ENCODE measurements at places on chromosomes 5 and 9.

DNA sequence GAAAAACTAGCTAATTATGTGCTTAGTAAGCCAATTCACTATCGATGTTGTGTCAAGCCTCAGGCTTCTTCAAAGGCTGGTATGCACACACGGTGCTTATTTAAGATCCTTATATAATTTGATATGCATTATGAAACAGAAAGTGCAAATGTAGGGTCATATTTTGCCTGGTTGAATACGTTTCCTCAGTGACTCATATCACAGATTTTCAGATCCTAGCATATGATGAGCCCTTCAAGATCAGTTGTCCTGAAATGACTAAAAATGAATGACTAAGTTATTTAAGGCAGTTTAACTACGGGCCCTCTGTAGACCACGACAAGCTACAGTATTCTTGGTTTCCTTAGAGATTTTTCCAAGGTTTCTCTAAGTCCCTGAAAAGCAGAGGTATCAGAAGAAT lies 778.3 kb downstream of the PRELID2 start:
- no peak for DNase-seq

GRCh38 chr5:157915638-157916037 lies 56.7 kb upstream of the CLINT1 start:
- no peak for DNase-seq

- DNase-seq, result no peak
These were observed 5.7 kb upstream of the EXOC3 start for GRCh38 chr5:437281-437771.

- no peak for DNase-seq
These were observed 567.4 kb downstream of the PRR16 start for GRCh38 chr5:121031491-121031890.

- no peak for DNase-seq
These were observed 753.2 kb upstream of the DMAC1 start for GRCh38 chr9:8552732-8553131.

- DNase-seq, result no peak
These were observed 77.7 kb downstream of the NR6A1 start for GRCh38 chr9:124693403-124693802.

DNA sequence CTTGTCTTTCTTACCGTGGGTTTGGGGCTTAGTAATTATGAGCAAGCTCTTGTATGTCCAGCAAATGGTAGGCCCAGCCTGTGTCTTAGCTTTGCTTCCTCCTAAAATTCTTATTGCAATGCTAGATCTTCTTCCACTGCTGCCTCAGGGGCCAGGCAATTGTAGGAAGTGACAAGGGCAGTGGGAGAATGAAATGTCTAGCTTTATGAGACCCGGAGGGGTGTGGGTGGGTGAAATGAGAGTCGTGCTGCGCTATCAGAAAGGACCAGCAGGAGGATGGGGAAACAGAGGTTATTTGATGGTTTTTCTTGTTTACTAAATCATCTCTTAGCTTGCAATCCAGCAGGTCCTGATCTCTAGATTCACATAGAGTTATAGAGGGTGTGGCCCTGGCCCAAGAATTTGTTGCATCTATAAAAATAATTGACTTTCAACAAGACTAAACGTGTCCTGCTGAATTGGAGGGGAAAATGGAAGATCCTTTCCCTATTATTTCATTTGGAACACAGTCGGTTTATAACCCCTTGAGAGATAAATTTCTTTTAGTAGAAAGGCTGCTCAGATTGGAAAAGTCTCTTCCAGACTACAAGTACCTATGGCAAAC lies 43.7 kb downstream of the ZNF366 start:
- no peak for DNase-seq

DNA sequence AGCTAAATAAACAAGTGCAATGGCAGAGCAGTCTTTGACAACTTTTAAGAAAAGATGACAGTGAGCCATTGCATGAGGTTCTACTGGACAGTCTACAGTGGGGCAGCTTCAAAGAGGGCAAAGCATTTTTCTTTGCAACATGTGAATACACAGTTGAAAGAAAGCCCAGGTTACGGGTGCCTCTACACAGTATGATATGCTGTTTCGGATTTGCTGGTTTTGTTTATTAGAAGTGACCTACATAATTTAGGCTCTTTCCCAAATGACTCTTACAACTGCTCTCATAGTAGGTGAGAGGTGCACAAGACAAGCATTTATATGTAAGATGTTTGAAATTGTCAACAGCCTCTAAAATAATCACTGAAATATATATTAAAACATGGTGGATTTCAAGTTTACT lies 62.4 kb downstream of the MEF2C start:
- no peak for DNase-seq

DNA sequence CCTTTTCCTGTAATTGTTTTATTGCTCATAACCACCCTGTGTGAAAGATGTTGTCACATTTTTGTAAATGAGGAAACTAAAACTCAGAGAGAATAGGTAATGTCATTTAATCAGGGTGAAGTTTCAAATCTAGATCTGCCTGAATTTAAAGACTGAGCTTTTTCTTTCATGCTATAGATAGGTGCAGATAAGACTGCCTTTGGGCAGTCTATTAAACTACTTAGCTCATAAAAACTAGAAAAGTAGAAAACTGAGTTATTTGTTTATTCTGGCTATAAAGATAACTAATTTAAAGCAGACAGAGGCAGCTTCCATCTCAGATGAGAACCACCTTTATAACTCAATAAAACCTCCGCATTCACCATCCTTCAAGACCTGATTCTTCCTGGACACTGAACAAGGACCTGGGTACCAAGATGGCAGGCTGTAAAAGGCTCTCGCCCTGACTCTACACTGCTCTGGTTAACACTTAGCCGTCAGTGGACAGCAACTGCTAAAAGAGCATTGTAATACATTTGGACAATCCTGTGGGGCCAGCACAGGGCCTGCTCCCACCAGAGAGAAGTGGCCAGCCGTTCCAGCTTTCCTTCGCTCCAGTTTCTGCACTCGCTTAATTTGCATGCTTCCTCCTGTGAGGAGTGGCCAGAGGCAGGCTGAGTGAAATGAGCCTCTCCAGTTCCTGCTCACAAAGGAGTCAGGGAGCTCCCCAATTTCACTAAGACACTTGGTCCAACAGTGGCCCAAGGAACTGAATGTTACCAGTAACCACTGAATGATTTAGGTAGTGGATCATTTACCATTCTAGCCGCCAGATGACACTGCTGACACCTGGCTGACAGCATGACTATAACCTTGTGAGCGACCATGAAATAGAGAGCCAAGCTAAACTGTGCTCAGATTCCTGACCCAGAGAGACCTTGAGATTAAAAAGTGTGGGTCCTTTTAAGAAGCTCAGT lies 566.4 kb downstream of the EFNA5 start:
- DNase-seq, result no peak

DNA sequence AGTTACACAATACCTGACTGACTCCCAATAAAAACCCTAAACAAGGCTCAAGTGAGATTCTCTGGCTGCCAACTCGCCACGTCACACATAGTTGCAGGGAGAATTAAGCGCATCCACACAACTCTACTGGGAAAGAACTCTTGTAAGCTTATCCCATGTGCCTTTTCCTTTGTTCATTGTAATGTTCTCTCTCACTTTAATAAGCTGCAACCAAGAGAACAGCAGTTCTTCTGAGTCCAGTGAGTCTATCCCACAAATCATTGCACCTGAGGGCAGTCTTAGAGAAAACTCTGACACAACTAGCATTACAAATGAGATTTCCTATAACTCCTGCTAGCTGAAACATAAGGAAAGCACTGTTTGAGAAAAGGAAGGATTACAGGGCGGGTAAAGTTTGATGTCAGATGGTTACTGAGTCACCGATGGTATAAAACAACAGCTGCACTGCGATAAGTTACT lies 27.4 kb downstream of the CENPK start:
- DNase-seq, result no peak

DNA sequence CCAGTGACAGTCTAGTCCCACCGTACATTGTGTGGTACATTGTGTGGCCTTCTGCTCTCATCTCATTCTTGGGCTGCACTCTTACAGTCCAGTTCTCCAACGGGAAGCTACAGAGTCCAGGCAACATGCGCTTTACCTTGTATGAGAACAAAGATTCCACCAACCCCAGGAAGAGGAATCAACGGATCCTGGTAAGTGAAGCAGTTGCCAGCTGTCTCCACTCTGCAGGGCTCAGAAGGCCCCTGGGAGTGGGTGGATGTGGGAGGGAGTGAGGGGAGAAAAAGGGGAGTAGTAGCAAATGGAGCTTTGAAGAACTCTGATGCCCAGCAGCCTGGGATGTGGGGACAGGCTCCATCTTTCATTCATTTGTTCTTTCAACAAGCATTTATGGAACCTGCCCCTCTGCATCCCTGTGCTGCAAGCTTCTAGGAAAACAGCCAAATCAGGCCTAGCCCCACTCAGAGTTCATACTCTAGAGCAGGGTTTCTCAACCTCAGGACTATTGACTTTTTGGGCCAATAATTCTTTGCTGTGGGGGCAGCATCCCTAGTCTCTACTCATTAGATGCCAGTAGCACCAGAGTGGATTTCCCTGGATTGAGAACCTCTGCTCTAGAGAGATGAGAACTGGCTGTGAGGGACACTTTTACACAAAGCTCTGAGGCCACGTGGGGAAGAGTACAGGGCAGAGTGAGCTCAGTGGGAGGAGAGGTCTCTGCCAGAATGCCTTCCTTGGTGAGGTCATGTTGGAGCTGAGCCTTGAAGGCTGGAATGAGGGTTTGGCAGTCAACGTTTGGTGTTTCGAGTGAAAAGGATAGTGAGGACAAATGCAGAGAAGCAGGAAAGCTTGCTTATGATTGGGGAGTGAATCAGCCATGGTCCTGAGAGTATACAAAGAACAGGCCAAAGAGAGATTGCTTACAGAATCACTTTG lies 1.1 kb downstream of the POLR1E start:
- no peak for DNase-seq

- no peak for DNase-seq
These were observed 398.3 kb downstream of the IRX1 start for GRCh38 chr5:3993856-3994473.

DNA sequence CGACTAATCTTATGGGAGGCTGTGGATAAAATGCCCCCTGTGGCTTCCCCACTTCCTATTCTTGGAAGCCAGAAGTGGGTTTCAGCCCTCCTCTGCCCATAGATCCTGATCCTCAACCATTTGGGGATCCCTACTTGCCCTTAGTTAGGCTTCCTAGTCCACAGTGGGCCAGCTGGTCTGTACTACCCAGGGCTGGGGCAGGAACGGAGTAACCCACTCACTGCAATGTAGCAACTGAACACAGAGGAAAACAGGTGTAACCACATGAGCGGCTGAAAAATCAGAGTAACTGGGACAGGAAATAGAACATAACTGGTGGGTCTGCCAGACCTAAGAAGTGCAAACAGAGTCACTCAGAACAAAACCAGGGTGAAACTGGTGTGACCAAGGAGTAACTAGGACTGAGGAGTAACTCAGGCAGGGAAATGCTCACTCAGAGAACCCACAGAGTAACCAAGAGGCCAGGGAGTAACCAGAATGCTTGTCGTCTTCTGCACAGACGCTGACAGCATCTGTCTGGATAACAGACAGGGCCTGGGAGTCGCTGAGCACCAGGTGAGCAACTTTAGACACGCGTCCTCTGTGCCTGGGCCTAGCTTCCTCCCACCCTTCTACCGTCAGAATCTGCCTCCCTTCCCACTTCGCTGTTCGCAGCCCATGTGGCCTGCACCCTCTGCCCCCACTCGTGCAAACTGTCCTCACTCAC lies 1.0 kb downstream of the AQP3 start:
- no peak for DNase-seq

- DNase-seq, result no peak
These were observed 73.0 kb upstream of the NR5A1 start for GRCh38 chr9:124580186-124580585.

DNA sequence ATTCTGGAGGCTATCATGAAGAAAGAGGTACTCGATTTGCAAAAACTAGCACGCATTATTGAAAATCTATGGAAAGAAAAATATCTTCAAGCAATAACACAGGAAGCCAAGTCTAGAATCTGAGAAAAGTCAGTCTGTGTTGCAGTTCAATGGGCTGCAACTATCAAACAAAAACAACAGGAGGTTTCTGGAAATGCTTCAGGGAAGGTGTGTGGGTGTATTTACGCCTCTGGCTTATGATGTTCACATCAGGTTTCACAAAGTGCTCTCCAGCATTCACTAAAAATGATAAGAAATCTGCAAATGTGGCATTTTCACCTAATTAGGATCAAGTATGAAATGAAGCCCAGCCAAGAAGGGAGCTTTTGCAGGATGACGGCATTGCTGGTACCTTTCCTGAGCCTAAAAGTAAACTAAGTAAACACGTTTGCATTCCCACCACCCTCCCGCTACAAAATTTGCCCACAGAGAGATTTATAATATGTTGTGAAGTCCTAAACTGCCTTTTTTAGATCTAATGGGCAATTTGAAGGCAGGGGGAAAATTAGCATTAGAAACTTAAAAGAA lies 146.4 kb downstream of the GABRB2 start:
- DNase-seq, result no peak

DNA sequence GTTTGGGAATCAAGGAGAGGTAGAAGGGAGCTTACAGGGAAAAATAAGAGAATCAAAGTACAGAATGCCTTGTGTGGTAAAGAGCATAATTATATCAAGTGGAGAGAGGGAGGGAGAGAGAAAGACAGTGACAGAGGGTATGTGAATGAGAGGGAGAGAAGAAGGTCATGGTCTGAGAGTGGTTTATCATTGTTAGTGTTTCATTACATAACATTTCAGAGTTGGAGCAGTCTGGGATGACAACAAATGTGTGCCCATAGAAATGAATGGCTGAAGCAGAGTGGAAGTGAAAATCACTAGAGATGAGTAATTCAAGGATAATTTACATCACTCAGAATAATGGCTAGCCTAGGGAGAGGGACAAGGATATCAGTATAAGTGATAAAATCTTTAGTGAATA lies 799.2 kb downstream of the TLE1 start:
- no peak for DNase-seq

DNA sequence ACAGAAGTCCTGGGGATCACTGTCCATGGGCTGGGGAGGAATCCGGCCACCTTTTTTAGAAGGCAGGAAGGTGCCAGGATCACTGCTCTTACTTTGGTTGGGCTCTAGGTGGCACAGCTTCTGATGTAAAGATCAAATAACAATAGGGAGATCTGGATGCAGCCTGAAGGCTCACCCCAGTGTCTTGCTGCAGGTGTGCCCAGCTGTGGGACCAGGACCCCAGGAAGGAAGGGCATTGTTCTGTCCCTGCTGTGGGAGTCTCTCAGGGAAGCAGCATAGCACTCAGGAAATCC lies 69.6 kb downstream of the DAB2IP start:
- no peak for DNase-seq

DNA sequence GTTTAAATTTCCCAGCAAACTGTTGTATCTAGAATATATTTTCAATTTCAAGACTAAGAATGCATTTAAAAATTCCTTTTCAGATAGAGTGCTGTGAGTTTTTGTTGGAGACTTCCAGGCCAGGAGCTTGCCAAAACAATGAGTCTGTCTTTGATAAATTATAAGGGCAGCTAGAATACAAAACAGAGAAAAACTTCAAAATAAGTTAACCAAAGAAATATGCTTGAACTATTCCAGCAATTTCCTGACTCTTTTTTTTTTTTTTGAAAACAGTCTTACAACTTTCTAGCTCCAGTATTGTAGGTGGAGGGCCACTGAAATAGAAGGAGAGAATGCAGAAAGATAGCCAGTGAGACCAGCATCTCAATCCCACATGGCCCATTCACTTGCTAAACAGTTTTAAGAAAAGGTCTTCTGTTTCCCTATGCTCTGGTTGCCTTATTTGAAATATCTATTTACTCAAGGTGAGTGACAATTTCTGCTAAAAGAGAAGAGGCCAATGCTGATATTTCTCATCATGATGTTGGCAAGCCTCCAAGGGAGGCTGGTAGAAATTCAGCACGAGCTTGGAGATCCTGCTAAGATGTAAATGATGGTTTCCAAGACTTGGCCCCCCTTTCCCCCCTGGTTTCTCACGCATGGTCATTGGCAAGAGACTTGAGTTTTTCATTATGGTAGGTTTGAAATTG lies 103.2 kb downstream of the USP20 start:
- DNase-seq, result no peak

- no peak for DNase-seq
These were observed 1.6 kb downstream of the DCAF12 start for GRCh38 chr9:34124926-34125325.

All from NCI-H1930 (cell line).